ENCODE measurements at places on chromosomes 6 and 20.
A peak's percentile ranks its signal among the peaks of the same experiment; 100 is the strongest.

DNA sequence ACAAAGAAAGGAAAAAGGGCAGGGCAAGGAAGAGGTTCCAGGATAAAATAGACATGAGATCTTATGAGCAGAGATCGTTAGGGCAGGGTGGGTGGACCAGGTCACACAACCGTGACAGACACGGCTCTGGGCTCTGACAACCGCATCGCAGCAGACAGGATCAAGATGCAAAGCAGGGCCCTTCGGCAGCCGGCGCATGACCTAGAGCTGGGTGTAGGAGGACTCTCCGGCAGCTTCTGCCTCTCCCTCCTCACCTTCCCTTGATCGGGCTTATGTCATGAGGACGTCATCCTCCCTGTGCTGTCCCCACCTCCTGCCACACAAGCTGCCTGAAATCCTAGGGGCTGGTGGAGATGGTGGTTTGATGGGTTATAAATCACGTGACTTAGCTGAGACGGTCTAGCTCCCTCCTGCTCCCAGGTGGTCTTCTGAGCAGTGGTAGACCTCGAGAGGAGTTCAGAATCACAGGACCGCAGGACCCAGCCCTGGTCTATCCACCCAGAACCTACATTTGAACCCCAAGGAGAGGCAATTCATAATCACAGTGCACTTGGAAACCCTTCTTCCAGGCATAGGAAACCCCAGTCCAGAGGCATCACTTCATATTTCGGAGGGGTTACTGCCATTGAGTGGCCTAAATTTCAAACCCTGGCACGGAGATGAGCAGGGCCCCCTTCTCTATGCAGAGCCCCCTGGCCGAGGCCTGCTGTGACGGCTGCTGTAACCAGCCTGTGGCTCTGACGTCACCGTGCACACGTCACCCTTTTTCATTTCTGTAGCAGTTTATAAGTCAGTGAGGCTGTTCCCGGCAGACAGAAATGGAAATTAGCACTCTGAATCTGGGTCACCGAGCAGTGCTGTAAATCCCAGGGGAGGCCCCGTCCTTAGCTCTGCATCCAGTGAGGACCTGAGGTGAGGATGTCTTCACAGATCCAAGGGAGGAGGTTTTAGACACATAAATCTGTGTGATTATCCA lies 8.7 kb upstream of the CCR6 start:
- DNase-seq, result no peak

- DNase-seq, result no peak
Measured at GRCh38 chr6:99232056-99232455, 117.4 kb downstream of the FAXC start.

- no peak for DNase-seq
Measured at GRCh38 chr6:47634210-47635047, 64.0 kb upstream of the ADGRF4 start.

- DNase-seq, result peak; percentile 75
Measured at GRCh38 chr6:32868257-32868788, 14.3 kb downstream of the PSMB9 start.

- no peak for DNase-seq
Measured at GRCh38 chr6:124772733-124773319, 189.4 kb upstream of the RNF217 start.

DNA sequence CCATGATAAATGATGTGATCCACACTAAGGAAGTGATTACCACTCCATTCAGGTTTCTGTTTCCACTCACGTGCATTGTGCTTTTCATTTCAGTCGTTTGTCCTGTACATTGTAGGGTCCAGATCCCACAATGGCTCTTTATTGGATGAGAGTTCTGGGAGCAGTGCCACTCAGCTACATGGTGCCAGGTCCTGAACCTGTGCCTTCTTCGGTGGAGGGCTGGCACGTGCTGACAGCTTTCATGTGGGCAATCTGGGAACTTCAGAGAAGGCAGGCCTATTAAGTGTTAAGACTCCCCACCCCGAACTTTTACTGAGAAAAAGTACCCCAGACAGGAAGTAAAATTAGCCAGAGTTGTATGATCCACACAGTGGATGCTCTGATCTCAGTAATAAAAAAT lies 255.0 kb downstream of the ESR1 start:
- no peak for DNase-seq

GRCh38 chr6:62102387-62102786 lies 183.6 kb downstream of the KHDRBS2 start:
- no peak for DNase-seq

- DNase-seq, result peak; percentile 87
Measured at GRCh38 chr20:32685541-32686529, 12.1 kb upstream of the C20orf203 start.

DNA sequence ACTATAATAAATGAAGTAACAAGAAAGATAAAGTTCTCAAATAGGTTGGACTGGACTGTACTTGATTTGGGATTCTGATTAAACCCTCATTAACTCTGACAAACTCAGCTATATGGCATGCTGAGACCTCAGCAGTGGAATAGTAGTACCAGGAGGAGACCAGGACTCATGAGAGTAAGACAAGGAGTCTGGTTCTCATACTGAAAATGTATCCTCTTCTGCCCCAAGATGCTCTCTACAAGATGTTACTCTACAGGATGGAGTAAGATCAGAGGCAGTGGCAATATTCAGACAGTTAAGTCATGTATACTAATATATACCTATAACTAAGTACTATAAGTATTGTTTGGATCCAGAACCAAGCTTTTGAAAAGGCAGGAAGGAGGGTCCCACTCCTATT lies 31.9 kb upstream of the SYNCRIP start:
- DNase-seq, result no peak

DNA sequence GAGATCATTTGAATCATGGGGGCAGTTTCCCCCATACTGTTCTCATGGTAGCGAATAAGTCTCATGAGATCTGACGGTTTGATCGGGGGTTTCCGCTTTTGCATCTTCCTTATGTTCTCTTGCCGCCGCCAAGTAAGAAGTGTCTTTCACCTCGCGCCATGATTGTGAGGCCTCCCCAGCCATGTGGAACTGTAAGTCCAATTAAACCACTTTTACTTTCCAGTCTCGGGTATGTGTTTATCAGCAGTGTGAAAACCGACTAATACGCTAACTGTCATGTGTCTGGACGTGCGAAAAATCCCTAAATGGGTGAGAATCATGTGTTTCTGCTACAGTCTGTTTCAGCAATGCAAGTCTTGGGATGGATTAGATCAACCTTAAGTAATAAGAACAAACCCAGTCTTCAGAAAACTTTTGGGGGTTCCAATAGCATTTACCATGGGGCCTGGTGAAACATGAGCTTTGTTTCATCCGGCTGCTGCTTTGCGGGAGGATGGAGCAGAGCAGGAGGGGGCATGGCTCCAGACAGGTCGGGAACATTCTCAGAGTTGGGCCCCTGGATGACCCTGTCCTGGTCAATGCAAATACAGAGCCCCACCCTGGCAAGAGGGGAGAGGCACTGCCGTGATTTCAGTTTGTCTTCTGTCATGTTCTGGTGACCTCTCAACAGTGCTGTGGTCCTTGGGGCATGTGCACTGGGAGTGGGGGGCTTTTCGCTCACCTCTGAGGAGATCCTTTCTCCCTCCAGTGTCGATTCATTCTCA lies 41.5 kb downstream of the CTCFL start:
- DNase-seq, result no peak

DNA sequence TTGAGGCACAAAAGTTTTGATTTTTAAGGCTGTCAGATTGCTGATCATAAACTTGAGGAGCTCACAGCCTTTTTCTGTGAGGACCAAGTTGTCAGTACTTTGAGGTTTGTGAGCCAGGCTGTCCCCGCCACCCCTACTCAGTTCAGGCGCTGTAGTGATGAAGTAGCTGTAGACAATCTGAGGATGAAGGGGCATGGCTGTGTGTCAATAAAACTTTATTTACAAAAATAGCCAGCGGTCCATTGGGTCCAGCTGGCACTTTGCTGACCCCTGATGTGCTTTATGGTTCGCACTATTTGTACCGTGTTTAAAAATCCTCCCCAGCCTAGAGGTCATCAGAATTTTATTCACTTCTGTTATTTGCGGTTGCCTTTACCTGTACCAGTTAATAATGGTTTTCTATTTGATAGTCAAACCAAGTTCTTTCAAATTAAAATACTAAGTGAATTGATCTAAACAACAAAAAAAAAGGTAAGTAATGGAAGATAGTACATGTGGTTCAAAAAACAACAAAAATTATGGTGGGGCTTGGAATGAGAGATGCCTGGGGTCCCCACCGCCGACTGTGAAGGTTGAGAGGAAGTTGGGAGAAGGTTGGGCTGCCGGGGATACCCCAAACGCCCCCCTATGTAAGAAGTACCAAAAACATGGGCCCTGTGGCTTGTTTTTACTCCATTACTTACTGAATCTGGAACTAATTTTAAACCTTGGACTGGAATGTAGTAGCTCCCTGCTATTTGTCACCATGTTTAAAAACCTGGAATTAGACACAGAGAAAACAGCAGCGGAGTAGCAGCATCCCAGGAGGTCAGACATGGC lies 123.6 kb downstream of the SYCP2 start:
- DNase-seq, result no peak

DNA sequence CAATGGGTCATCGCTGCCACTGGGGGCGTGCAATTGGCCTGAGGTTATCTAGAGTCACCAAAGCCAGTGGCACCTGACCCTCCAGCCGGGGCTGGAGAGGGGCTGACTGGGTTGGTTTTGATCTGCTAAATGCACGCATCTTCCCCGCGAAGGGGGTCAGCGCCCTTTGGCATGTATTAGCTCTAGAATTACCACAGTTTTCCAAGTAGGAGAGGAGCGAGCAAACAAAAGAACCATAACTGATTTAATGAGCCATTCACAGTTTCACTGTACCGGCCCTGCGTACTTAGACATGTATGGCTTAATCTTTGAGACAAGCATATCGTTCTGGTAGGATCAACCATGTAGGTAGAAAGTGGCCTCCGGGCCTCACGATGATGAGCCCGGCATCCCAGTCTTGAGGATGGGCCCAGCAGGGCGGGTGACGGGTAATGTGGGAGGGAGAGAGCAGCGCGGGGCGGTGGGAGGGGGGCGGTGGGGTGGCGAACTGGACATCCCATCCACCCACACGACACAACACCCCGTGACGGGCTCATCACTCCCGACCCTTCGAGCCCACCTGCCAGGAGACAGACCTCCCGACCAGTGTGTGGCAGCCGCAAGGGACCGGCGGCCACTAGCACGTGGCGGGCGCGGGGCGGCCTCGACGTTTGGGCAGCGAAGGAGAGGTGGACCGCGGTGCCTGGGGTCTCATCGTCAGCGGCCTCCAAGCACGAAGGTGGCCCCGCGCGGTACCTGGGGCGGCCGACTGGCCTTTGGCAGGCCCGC lies 1957.5 kb upstream of the DEFB115 start:
- DNase-seq, result no peak

GRCh38 chr6:68273297-68273696 lies 361.8 kb upstream of the ADGRB3 start:
- no peak for DNase-seq

DNA sequence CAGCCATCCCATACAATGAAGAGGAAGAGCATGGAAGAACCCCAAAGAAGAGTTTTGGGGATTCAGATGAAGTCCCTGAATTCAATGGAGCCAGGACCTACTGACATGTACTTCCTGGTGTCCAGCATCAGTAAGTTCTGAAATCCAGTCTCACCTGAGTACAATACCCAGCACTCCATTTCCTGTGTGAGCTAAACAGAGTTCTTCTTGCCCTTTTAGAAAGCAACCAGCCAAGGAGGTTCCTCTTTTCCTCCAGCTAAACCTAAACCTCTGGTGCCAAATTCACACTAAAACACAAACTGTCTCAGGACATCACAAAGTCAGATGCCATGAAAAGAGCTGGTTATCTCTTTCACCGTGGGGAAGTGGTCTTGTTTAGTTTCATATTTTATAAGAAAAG lies 71.5 kb downstream of the PKHD1 start:
- DNase-seq, result no peak

DNA sequence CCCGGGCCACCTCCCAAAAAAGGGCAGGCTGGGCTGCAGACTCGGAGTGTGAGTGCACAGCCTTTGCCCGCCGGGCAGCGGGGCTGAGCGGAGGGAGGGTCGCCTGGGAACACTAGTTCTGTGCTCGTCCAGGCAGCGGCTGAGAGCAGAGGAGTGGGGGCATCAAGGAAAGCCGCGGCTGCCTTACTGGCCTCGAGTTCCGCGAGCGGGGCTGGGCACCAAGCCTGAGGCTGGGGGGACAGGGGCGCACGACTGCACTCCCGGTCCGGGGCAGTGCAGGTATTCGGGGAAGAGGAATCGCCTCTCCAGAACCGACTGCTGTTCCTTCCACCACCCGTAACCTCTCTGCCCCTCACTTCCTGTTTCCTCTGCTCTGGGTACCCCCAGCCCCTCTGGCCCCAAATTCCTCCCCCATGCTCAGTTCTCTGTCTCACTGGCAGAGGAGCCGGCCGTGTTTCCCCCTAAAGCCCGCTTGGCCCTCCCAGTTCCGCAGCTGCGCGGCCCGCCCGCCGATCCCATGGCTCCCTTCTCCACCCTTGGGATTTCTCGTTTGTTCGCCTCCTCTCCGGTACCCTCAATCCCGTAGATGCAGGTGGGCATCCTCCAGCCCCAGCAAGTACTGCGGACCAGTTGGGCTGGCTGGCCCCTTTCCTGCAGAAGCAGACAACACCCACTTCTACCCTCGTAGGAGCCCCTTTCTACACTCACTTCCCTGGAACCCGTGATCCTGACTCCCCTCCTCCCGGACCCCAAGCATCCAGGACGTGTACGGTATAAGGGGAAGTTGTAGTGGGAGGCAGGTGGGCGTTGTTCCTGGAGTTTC lies 5.1 kb downstream of the RING1 start:
- DNase-seq, result peak; percentile 34

GRCh38 chr20:31740208-31740607 lies 1.1 kb downstream of the TPX2 start:
- DNase-seq, result peak; percentile 84

- DNase-seq, result no peak
Measured at GRCh38 chr20:49697071-49697470, 16.6 kb downstream of the B4GALT5 start.

Measured in mesenchymal stem cell (in vitro differentiated cells and primary cell).